SJCRH30 (cell line): ENCODE measurements at places on chromosomes 5 and 9.

DNA sequence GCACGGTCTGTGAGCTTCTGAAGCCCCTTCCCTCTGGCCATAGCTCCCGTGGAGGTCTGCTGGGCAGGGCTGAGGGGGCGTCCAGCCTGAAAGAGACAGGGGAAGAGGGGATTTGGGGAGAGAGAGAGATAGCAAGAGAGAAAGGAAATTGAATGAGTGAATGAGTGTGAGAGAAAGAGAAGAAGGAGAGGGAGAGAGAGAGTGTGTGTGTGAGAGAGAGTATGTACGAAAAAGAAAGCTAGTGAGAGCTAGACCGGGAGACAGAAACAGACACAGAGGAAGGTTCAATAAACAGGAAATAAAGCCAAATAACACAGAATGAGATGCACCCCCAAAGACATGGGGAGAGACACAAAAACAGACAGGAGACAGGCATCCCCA lies 37.4 kb downstream of the PAX5 start:
- no peak for DNase-seq

GRCh38 chr5:75601996-75602395 lies 9.3 kb upstream of the ANKDD1B start:
- DNase-seq = no peak

DNA sequence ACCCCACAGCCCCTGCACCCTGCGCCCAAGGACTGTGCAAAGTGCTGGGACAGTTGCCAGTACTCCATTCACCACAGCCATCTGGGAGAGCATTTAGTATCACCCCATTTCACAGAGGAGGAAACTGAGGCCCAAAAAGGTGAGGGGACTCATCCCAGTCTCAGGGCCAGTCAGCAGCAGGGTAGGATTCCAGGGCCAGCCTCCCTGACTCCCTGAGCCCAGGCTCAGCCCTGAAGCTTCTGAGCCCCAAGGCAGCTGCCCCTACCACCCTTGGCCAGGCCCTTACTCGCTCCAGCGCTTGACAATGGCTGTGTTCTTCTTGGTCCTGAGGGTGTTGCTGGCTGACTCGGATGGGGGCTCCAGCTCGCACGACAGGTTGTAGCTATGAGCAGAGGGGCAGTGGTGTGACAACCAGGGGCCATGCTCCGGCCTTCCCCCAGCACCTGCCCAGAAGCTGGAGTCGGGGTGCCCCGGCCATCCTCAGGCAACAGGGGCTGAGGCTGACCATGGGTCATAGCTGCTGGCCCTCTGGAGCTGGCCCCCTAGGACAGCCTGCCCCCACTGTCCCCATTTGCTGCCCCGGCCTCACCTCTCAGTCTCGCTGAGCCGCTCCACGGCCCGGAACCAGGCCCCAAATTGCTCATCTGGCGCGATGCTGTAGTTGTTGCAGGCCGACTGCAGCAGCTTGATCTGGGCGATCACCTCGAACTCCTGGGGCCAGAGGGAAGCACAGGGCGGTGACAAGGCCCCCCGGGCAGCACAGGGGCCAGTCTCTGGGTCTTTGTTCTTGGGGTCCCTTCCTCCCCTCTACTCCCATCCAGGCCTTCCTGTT lies 18.6 kb downstream of the RALGDS start:
- no peak for DNase-seq

DNA sequence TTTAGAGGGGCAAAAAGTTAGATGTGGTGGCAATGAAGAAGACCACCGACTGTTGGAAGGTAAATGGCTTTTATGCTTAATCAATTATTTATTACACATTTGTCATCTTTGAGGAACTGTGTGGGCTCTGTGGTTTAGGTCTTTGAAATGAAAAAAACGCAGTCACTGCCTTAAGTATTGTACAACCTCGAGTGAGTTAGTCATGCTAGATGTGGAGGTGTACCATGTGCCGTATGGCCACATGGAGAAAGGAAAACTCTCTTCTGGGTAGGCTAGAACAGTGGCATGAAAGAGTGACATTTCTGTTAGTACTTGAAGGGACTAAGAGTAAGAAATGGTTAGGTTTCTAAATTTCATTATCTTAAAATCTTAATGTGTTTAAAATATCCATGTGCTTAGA lies 166.1 kb downstream of the HACD4 start:
- no peak for DNase-seq

DNA sequence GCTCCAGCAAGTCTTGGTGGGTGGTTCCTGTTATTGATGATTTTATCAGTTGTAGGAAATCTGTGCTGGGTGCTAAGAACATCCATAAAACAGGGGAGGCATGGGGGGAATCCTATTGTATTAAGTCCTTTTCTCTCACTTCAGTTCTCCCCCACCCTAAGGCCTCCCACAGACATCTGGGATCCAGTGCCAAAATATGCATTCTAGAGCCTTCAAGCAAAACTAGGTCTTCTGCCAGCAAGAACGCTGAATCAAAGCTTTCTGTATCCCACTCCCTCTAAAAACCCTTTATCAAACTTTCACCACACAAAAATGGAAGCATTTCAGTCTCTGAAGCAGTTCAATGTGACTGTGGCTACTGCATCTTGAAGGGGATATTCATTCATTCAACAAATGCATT lies 281.9 kb downstream of the GAS1 start:
- no peak for DNase-seq

- DNase-seq = no peak
Observed at GRCh38 chr5:77180167-77181081, 30.1 kb upstream of the PDE8B start.

GRCh38 chr5:141313711-141314110 lies 6.9 kb downstream of the TAF7 start:
- no peak for DNase-seq
